ENCODE measurements at places on chromosomes 11 and 22. TPM values are rescaled to one million over a fixed set of nuclear protein-coding genes. Genes with fewer than 3 reads are reported as not detected.

Gene TBX10
- not detected for polyA plus RNA-seq

Gene MISFA
- 1.7 TPM for polyA plus RNA-seq

Gene GGTLC2
- polyA plus RNA-seq, result not detected

Gene OR4D5
- polyA plus RNA-seq, result not detected

Gene IFTAP
- 34.6 TPM for polyA plus RNA-seq

Gene DEUP1
- not detected for polyA plus RNA-seq

Gene BIK
- not detected for polyA plus RNA-seq

Gene PGM2L1
- polyA plus RNA-seq, result 1.3 TPM

Measured in fibroblast of lung (primary cell).